Transverse colon (tissue), 4 donors: ENCODE measurements at places on chromosomes 1 and 21. TPM values are rescaled to one million over a fixed set of nuclear protein-coding genes. Genes with fewer than 3 reads are reported as not detected.

DNA sequence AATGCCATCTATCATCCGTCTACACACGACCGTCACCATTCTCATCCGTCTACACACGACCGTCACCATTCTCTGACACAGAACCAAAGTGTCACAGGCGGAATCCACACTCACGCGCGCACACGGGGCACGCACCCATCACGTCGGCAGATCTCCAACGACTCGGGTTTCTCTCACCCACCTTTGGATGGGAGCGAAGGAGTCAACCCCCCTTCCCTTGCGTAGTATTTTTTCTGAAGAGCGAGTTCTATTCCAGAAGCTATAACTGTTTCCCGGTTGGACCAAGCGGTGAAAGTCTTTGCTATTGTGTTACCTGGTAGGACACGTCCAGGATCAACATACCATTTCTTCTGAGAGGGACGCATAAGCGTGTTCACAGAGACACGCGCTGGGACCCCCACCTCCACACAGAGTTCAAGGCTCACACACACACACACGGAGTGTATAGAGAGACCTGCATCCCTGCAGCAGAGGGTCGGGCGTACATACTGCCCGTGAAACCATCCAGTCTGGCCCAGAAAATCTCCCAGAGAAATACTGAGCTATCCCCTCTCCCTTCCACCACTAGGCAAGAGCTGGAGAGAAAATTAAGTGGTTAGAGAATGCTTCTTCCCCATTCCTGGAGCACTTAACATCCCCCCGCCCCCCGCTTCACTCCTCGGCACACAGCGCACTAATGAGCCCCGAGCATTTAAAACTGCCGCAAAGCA, 741 bp downstream of the DUSP10 start:
- H3K27ac ChIP-seq: peak overlapping the region; percentile 97
- peak overlapping the region; percentile 55 for H3K4me3 ChIP-seq
- no peaks in the 10 kb centered on the region for H3K27me3 ChIP-seq
- DNase-seq: peak; percentile 23
- peaks cover 29% of the 10 kb centered on the region for H3K4me1 ChIP-seq

DNA sequence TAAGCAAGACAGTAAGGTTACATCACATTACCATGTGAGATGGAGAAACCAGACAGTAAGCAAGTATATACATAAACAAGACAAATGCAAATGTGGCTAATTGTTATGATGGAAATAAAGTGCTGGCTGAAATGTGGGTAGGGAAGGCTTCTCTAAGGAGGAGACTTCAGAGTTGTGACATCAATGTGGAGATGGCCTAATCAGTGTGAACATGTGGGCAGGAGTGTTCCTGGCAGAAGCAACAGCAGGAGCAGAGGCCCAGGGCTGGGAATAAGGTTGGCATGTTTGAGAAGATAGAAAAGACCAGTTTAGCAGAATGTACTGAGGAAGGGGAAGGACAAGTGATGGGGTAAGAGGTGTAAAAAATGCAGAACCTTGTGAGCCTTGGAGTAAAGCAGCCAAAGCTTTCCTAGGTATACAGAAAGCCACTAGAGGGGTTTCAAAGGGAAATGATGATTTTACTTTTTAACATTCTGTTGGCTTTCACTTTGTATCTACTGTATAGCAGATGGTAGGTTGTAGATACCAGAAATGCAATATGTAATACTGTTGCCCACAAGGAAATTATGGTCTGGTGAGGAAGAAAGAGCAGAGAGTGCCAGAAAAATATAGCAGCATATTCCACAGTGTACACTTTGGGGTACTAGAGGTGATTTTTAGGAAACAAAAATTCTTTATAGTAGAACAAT, 197.4 kb downstream of the FGGY start:
- H3K27me3 ChIP-seq: no peaks in the 10 kb centered on the region
- no peaks in the 10 kb centered on the region for H3K36me3 ChIP-seq
- H3K4me1 ChIP-seq: peaks cover 5% of the 10 kb centered on the region
- H3K4me3 ChIP-seq: no peak overlapping the region
- DNase-seq: no peak
- H3K27ac ChIP-seq: no peak overlapping the region

- no peaks in the 10 kb centered on the region for H3K27me3 ChIP-seq
- no peak for DNase-seq
- H3K36me3 ChIP-seq: no peaks in the 10 kb centered on the region
- no peaks in the 10 kb centered on the region for H3K4me1 ChIP-seq
Measured at GRCh38 chr1:207006914-207007313, 25.6 kb downstream of the C1orf116 start.

DNA sequence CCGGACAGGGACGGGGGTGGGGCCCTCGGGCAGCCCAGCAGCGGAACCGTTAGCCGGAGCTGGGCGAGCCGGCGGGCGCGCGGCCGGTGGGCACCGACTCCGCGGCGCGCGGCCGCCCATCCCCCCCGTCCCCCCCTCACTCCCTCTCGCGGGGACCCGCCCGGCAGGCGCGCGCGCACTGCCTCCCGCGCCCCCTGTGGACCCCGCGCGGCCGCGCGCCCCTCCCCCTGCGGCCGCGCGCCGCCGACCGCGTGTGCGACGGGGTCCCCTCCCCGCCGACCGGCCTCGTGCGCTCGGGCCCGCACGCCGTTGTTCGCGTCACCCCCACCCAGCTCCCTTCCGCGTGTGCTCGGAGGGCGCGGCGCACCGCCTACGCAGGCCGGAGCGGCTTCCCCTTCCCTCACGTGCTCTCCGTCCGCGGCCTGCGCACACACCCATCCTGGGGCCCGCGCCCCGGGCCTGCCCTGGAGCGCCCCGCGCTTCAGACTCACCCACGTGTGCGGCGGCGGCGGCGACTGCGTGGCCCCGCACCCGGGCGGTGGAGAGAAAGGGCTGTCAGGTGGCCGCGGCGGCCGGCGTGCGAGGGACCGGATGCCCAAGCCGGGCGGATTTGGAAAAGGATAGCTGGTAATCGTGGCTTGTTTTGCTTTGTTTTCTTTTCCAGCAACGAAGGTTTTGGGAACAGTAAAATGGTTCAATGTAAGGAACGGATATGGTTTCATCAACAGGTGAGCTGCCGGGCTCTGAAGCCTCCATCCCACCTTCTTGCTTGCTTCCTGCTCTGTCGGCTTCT, 717 bp downstream of the YBX1 start:
- DNase-seq: peak; percentile 87
- H3K27ac ChIP-seq: peak overlapping the region; percentile 98
- peaks cover 54% of the 10 kb centered on the region for H3K4me1 ChIP-seq
- H3K36me3 ChIP-seq: no peaks in the 10 kb centered on the region
- peak overlapping the region; percentile 96 for H3K4me3 ChIP-seq
- H3K27me3 ChIP-seq: no peaks in the 10 kb centered on the region

GRCh38 chr1:39960431-39960958, 5.5 kb downstream of the MFSD2A start:
- peak; percentile 74 for DNase-seq
- H3K27me3 ChIP-seq: no peaks in the 10 kb centered on the region
- H3K36me3 ChIP-seq: no peaks in the 10 kb centered on the region
- H3K4me3 ChIP-seq: no peak overlapping the region

DNA sequence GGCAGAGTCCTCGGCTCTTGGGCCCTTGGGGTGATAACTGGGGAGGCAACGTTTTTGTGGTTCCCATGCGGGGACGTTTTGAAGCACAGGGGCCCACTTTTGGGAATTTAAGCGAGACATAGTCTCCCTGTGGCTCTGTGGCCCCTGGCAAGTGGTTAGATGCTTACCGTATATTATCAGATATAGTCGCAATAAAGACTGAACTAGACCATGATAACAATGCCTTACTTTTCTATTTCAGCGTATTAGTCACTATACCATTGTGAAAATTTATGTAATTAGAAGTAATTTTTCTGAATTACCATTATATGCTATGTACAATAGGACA, 538 bp upstream of the RCAN1 start:
- H3K36me3 ChIP-seq: no peaks in the 10 kb centered on the region
- H3K4me3 ChIP-seq: peak overlapping the region; percentile 79
- peak overlapping the region; percentile 91 for H3K27ac ChIP-seq
- no peaks in the 10 kb centered on the region for H3K27me3 ChIP-seq
- H3K4me1 ChIP-seq: peaks cover 17% of the 10 kb centered on the region
- DNase-seq: no peak

DNA sequence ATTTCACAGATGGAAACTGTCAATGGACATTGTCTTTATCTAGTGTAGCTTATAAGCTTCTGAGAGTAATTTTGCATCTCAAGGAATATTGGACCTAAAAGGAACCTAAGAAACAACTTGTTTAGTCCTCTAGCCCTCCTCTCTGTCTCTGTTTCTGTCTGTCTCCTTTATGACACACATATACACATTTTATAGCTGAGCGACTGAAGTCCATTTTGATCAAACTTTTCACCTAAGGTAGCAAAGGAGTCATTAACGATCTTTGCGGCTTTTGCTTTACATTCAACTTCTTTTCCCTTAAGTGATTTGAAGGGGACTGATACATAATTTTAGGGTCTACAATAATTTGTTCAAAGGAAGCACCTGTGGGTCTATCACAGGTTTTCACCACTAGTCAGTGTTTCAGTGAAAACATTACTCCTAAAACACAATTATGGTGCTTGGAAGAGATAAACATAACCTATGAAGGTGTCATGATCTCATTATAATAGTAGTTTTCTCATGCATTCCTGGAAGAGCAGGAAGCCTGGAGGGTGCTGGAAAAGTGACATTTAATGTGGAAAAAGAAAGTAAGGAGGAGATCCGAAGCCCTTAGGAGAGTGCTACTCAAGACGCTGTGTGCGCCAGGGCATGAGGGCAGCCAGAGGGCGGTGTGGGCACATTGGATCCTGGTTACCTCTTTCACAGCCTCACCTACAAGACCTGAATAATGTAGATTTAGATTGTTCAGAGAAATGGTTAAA, 248.6 kb downstream of the DNM3 start:
- H3K27me3 ChIP-seq: no peaks in the 10 kb centered on the region
- peak; percentile 80 for DNase-seq
- H3K27ac ChIP-seq: peak overlapping the region; percentile 27
- H3K4me3 ChIP-seq: no peak overlapping the region
- no peaks in the 10 kb centered on the region for H3K4me1 ChIP-seq
- H3K36me3 ChIP-seq: no peaks in the 10 kb centered on the region

DNA sequence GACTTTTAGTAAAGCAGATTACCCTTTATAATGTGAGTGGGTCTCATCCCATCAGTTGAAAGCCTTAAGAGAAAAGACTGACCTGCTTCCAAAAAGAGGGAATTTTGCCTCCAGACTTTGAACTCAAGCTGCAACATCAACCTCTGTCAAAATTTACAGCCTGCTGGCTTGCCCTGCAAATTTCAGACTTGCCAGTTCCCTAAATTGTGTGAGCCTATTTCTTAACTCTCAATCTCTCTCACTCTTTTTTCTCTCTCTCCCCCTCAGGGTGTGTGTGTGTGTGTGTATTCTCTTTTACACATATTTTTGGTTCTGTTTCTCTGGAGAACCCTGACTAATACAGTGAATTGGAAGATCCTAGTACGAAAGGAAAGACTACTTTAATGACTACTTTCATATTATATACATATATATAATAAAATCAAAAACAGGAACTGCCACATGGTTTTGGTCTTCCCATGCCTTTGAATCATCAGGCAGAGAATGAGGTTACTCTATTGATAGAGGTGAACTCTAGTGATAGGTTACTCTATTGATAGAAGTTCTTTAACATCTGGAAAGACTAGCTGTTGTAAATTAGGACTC, 6.4 kb downstream of the OR2C3 start:
- no peak overlapping the region for H3K4me3 ChIP-seq
- no peaks in the 10 kb centered on the region for H3K4me1 ChIP-seq
- H3K36me3 ChIP-seq: no peaks in the 10 kb centered on the region
- no peak for DNase-seq
- H3K27me3 ChIP-seq: no peaks in the 10 kb centered on the region
- no peak overlapping the region for H3K27ac ChIP-seq

DNA sequence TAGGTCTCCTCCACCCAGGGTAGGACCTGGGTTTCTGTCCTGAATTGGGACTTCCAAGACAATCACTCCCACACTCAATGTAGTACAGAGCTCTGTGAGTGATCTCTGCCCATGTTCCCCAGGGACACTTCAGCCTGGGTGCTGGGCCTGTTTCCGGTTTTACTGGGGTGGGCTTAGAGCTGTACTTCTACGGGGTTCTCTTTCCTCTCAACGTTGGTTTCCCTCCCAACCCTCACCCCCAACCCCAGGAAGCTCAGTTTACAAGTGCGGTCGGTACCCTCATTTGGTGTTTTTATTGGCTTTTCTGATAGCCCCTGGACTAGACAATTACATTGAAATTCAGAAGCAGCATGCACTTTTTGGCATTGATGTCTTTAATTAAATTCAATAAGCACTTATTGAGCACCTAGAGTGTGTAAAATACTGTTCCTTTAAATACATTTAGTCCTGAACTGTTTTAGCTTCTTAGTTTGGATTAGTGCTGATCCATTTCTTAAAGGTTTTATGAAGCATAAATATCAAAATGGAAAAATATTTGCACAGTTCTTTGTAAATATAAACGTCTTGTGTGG, 542 bp upstream of the XPR1 start:
- no peak overlapping the region for H3K4me3 ChIP-seq
- peaks cover 15% of the 10 kb centered on the region for H3K4me1 ChIP-seq
- H3K27me3 ChIP-seq: no peaks in the 10 kb centered on the region

Gene FPGT
- total RNA-seq: 11.7 TPM

DNA sequence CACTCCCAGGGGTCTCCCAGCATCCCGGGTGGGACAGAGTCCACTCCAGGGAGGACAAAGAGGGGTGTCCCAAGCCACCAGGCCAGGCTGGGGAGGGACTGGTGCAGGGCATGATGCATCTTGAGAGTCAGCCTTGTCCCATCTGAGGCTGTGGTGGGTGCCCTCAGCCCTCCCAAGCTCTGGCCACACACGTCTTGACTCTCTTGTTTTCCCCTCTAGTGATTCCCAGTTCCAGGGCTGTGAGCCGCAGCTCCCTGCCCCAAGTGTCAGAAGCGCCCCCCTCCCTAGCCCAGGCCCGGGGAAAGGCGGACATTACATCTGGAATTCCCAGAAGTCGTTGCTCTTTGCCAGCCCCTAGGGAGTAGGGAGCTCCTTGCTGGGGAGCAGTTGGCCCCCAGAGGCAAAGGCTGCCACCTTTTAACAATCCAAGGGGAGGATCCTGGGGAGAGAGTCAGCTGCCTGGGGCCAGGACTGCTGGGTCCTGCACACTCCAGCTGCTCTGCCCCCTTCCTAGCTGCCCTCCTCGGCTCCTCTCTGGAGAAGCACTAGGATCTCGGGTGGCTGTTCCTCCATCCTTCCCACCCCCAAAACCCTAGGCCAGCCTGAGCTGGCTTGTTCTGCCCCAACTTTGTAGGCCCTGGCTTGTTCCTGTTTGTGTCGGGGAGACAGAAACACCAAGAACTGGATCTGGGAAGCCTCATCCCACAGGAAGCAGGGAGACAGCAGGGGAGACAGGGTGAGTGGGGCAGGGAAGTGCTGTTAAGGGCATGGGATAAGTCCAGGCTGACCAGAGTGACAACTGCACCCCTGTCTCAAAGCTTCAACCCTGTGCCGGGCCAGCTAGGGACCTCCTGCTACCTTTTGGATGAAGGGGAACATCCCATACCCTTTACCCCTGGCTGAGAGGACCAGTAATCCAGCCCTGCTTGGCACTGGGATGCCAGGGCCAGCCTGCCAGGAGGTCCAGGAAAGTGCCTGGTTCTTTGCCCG, 3.2 kb upstream of the PTPN7 start:
- no peaks in the 10 kb centered on the region for H3K27me3 ChIP-seq
- H3K36me3 ChIP-seq: no peaks in the 10 kb centered on the region
- H3K27ac ChIP-seq: no peak overlapping the region
